ENCODE measurements at places on chromosomes 13 and 19.

DNA sequence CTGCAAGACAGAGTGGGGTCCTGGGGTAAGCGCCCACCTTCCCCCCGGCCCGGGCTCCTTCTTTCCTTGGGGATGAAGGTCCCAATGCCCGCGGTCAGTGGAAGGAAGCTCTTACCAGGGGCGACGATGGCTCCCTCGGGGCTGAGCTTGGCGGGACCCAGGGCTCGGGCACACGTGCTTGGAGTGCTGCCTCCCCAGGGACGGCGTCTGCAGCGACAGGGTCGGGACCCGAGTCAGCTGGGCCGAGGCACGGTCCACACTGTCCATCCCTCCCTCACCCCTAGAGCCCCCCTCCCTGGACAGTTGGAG, 3.5 kb downstream of the JSRP1 start:
- DNase-seq, result no peak

GRCh38 chr19:18543814-18544475, 572 bp upstream of the FKBP8 start:
- DNase-seq, result no peak

GRCh38 chr19:48095612-48096175, 14.9 kb downstream of the PLA2G4C start:
- no peak for DNase-seq

- DNase-seq, result no peak
Observed at GRCh38 chr13:100349594-100349993, 239.0 kb downstream of the GGACT start.

- no peak for DNase-seq
Observed at GRCh38 chr13:91247768-91248167, 99.7 kb upstream of the MIR17HG start.

DNA sequence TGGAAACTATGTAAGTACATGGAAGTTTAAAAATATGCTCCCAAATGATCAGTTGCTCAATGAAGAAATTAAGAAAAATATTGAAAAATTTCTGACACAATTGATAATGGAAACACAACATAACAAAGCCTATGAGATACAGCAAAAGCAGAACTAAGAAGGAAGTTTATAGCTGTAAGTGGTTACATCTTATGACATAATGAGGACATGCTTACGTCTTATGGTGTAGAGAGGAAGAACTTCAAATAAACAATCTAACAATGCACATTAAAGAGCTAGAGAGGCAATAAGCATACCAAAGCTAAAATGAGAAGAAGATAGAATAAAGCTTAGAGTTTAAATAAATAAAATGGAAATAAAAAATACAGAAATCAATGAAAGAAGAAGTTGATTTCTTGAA, 50.0 kb upstream of the CEACAM21 start:
- no peak for DNase-seq

DNA sequence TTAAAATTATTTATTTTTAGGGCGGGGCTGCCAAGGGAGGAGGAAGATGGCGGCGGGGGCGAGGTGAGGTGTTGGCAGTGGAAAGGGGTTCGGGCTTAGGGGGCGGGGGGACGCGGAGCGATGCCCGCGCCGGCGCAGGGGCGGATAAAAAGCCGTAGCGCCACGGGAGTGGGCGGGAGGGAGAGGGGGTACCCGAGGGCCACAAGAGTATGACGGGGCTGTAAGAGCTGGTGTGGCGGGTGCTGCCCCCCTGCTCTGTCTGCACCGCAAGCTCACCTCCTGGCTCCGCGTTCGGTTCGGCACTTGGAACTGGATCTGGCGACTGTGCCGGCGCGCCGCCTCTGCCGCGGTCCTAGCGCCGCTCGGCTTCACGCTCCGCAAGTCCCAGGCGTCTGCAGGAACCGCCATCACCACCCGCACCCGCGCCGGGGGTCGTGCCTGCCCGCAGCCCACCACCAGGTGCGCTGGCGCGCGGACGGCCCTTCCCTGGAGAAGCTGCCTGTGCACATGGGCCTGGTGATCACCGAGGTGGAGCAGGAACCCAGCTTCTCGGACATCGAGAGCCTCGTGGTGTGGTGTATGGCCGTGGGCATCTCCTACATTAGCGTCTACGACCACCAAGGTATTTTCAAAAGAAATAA, 265.2 kb upstream of the SGCG start:
- DNase-seq, result no peak

DNA sequence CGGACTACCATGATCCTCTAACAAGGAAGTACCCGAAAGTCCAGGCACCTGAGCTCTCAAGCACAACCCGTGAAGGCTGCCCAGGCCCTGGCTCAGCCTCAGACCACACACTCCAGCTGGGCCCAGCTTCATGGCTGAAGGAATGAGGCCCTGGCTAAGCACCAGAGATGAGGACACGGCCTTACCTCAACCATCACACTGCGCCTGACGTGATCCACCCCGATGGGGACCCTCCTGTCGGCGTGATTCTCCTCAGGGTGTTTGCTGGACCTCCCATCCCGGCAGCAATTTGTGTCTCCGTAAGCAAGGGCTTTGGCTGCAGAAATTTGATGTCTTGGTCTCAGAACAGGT, 56.5 kb downstream of the F2RL3 start:
- no peak for DNase-seq

- no peak for DNase-seq
Observed at GRCh38 chr19:32407004-32407992, 1.7 kb downstream of the DPY19L3 start.

- DNase-seq, result no peak
Observed at GRCh38 chr13:109743706-109744453, 42.5 kb downstream of the IRS2 start.

GRCh38 chr13:74214321-74214720, 80.1 kb upstream of the KLF12 start:
- no peak for DNase-seq

GRCh38 chr19:4229179-4229931, at the start of gene EBI3:
Gene EBI3 (plus strand): TSS chr19:4229523. CDS start chr19:4229551, 28 bp downstream.
- DNase-seq, result no peak

- peak; percentile 47 for DNase-seq
Observed at GRCh38 chr19:9205501-9206113, 13.8 kb downstream of the OR7D4 start.

- no peak for DNase-seq
Observed at GRCh38 chr19:23365222-23365621, 30.0 kb downstream of the ZNF91 start.

GRCh38 chr19:58097781-58098681, at the start of gene ZSCAN18:
Gene ZSCAN18 (minus strand): TSS chr19:58098231. CDS start chr19:58090267, 7,964 bp downstream.
- DNase-seq, result peak; percentile 95

DNA sequence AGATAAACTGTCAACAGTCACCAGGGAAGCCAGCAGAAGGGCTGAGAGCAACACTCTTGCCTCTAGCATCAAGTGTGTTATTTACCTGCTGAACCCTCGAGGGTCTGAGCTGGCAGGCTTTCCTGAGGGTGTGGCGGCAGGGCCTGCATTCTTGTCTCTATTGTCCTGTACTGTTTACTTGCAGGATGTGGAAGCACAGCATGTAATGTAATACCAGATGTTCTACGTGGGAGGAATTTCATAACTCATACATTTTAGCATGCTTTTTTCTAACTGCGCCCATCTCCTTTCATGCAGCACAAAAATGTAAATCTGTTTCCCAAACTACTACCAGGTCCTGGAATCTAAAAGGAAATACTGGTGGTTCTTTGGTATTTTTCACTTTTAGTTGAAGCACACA, 153.1 kb downstream of the RGCC start:
- no peak for DNase-seq

DNA sequence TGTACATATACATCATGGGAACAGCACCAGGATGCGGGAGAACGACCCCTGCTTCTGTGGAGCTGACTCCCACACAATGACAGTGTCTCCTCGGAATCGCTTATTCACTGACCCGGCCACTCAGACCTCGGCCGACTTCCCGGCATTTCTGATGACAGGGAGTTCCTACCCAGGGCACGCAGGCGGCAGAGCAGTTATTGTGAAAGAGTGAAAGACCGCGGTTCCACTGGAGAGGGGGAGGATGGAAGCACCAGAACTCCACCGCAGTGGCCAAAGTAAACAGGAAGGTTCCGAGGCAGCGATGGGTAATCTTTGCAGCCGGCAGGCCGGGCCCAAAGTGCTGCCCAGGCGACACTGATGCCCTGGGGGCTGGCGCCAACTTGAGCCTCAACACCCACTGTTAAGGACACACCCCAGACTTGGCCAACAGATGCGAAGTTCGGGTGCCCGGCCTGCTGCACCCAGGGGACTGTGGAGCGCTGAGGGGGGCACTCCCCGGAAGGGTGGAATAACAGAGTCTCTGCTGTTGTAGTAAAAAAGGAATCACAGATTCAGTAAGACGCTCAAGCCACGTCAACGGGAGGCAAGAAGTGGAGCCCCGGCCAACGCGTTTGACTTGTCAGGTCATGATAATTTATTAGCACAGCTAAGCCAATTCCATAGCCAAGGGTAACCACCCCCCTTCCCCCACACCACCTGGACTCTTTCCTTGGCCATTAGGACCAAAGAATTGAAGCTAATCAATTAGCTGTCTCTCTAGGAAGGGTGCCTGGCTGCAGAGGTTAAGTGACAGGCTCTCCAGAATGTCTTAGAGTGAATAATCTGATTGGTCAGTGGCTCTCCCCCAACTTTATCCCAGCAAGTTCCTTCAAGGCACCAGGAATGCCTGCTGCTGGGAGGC, 5.8 kb downstream of the MLLT1 start:
- no peak for DNase-seq

GRCh38 chr19:53903055-53903680, 5.9 kb upstream of the CACNG7 start:
- DNase-seq, result no peak

DNA sequence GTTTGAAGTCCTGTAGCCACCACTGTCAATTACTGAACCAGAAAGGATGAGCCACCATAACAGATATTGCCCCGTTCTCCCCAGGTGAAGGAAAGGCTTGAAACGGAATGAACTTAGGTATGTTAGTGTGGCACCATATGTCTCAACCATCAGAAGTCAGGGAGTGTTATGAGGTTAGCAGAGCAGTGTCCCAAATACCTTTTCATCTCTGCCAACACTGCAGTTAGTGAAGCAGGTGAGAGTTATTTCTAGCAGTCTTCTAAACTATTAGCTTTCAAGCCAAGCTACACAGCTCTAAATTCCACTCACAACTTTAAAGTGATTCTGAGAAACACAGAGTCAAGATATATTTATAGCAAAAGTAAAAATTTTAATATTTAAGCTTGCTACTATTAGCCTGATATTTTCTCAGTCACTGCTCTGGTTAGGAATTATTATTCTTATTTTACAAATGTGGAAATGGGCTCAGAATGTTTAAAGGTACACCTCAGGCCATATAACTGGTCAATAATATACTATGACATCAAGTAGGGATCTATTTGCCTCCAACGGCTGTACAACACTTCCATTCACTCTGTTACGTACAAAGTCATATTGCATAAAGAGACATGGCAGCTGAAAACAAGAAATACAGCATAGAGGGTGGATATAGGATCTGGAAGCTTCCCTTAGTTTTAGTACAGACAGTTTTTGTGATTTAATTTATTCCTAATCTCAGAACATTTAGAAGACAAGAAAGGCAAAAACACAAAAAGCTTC, 1527.1 kb upstream of the PRR20A start:
- no peak for DNase-seq

DNA sequence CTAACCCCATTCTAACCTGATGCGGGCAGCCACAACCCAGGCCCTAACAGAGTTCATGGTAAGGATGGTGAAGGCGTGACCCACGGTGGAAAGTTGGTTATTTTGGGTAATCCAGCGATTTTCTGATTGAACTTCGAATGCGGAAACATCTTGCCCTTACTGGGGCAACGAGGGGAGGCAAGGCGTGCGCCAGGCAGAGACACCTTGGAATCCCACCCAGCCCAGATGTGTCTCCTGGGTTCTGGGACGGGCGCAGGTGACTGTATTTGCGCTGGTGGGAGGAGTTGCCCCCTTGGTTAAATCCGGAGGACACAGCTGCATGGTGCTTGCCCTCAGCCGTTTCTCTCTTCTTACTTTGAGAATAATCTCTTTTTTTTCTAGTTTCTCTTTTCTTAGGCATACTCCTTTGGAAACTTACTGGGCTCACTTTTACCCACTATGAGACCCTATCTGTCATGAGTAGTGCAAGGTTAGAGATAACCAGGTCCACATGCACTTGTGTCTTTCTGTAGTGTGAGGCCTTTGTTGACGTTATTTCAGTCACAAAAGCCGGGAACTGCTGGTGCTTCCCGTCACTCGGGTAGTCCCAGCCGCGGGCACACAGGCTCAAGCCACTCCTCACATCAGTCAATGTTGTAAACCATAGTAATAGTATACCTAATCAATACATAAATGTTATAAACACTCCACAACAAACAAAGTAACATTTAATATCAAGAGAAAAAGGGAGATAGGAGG, 81.5 kb downstream of the ATP11A start:
- DNase-seq, result no peak

DNA sequence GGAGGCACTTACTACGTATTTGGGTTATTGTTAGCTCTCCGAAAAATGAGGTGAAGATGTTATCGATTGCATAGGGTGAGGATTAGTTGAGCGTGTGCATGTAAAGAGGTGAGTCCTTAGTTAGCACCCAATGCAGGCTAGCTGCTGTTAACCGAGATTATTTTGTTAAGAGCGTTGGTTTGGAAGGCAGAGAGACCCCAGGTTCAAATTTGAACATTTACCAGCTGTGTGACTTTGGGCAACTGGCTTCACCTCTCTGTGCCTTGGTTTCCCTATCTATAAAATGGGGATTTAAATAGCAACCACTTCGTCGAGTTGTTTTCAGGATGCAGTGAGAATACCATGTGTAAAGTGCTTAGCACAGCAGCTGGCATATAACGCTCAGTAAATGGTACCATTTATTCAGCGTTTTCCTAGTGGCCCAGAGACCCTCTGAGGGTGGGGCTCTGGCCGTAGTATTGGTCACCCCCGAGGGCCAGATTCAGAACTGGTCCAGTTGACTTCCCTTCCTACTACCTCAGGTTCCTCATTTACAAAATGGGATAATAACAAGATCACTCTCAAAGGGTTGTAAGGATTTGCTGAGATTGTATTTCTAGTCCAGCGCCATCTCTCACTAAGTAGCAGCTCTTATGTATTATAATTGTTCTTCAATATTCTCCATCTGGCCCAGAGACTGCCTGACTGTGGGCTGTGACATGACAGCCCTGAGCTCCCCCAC, 887 bp downstream of the SIPA1L3 start:
- DNase-seq, result no peak
